NCI-H2081 (cell line): ENCODE measurements at places on chromosomes 1 and 21.

DNA sequence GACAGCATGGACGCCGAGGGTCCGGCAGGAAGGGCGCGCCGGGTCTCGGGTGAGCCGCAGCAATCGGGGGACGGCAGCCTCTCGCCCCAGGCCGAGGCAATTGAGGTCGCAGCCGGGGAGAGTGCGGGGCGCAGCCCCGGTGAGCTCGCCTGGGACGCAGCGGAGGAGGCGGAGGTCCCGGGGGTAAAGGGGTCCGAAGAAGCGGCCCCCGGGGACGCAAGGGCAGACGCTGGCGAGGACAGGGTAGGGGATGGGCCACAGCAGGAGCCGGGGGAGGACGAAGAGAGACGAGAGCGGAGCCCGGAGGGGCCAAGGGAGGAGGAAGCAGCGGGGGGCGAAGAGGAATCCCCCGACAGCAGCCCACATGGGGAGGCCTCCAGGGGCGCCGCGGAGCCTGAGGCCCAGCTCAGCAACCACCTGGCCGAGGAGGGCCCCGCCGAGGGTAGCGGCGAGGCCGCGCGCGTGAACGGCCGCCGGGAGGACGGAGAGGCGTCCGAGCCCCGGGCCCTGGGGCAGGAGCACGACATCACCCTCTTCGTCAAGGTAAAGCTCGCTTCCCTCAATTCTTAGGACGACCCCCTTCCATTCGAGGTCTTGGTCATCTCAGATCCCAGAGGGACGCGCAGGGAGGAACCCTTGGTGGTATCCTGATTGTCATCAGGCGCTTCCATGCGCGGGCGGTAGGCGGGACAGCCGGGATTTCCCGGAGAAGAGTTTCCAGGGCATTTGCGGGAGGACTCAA, 1.6 kb downstream of the CLIC6 start:
- no peak for DNase-seq

DNA sequence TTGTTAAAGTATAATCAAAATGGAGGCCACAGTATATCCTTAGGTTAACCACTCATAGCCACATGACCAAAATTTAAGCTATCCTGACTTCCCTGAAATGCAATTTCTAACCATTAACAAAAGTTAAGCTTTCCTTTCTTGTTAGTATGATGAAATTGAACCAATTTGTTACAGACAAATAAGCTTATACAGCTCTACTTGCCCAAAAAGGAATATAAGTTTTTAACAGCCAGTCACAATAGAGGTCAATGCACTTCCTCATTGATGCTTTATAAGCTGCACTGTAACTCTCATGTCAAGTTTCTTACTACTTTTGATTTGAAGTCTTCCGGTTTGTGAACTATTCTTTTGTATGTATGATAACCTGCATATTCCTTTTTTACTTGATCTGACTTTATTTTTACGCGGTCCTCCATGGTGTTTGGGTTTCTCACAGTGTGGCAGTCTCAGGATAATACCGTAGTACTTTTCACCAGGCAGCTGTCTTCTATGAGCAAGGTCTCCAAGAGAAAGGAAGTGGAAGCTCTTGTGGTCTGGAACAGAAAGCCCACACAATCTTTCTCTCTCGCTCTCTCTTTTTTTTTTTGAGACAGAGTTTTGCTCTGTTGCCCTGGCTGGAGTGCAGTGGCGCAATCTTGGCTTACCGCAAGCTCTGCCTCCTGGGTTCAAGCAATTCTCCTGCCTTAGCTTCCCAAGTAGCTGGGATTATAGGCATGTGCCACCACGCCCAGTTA, 331.6 kb downstream of the SRGAP2C start:
- no peak for DNase-seq

- DNase-seq: peak; percentile 95
These were observed 710 bp upstream of the HYI start for GRCh38 chr1:43454270-43455011.

DNA sequence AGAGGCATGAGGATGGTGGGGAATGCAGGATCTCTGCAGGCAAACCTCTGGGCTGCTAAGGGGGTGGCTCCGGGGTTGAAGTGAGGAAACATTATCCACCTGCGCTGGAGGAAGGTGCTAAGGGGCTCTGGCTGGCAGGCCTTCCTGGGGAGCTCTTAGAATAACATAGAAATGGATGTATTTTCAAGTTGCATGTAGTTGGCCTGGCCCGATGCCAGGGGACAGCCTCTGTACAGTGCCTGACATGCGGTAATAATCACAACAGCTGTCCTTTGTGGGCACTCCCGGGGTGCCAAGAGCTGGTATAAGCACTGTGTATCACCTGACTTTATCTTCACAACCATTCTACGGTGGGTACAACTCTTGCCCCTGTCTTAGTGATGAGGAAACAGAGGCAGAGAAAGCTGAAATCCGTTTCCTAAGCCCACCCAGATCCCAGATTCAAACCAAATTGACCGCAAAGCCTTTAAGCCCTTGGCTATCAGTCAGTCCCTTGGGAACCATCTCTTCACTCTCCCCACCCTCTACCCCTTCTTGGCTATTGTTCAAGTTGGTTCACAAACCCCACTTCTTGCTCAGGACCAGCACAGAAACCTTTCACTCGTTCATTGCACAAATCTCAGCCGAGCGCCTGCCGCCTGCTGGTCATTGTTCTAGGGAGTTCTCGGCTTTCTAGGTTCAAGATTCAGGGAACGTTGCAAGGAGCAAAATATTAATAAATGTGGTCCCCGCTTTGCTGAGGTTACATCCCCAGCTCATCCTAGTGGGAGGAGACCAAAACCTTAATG, 30.9 kb downstream of the PADI4 start:
- no peak for DNase-seq

- DNase-seq: no peak
These were observed 42.0 kb upstream of the COL6A2 start for GRCh38 chr21:46055863-46056281.

DNA sequence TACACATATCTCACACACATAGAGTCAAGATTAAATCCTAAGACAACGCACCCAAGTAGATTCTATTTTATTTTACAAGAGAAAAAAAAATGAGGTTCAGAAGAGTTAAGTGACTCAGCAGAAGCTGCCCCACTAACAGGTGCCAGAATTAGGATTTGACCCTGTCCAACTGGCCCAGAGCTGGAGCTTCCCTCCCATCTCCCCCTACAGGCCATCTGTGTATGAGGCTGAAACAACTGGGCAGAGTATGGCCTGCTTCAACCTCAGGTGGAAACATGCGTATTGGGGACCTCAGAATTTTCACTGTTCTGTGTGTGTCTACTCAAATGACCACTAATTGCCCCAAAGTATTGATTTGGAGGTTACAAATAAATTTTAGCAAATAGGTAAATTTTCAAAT, 29.9 kb downstream of the PSMG1 start:
- DNase-seq: no peak

GRCh38 chr1:42736152-42736551, 3.9 kb downstream of the CLDN19 start:
- DNase-seq: no peak

DNA sequence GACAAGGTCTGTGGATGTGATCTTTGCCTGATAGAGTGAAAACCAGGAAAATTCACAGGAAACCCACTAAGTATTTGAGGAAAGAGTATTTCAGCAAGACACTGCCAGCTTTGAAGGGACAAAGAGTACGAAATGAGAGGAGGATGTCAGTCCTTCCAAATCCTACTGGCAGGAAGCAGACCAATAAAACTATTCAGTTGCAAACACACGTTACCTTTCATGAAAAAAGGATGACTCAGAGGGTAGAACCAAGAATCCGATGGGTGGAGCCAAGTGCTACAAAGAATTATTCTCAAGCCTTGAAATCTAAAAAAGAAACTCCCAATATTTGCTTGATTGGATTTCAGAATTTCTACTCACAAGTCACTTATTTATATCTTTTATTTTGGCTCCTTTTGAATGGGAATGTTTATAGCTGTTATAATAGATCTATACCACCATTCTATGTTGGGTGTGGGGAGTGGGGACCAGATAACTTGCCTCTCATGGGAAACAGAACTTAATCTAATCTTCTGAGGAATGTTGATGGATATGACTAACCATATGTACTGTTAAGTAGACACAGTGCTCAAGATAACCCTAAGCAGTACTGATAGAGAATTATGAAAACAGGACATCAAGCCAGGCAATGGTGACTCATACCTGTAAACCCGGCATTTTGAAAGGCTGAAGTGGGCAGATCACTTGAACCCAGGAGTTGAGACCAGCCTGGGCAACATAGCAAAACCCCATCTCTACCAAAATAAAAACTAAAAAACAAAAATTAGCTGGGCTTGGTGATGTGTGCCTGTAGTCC, 19.3 kb upstream of the HEATR1 start:
- no peak for DNase-seq

DNA sequence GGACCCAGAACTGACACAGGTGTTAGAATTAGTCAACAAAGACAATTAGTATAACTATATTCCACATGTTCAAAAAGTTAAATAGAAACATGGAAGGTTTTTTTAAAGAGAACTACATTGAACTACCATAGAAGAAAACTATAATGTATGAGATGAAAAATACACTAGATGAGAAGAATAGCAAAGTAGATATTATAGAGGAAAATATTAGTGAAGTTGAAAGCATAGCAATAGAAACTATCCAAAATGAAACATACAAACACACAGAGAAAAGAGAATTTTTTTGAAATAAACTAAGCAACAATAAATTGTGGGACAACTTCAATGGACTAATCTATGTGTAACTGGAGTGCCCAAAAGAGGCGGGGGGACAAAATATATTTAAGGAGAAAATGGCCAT, 8.0 kb upstream of the HEATR1 start:
- DNase-seq: no peak

- no peak for DNase-seq
These were observed 7.1 kb downstream of the GLIS1 start for GRCh38 chr1:53731779-53732305.

GRCh38 chr1:240683576-240683975, 71.6 kb upstream of the GREM2 start:
- DNase-seq: no peak

DNA sequence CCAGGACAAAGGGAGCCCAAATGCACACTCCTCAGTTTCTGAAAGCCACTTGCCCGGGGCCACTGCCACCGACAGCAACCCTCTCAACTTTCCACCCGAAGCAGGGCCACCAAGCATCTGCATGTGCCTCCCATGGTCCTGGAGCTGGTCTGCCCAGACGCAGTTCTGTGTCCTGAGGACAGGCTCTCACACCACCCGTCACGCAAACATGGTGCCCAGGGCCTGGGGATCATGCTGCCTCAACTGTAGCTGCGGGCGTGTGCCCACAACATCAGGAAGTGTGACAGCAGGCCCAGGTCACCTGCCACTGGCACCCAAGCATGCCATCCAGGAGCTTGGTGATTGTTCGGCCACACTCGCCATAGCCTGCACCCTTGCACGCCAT, 14.4 kb downstream of the GBP1 start:
- no peak for DNase-seq

DNA sequence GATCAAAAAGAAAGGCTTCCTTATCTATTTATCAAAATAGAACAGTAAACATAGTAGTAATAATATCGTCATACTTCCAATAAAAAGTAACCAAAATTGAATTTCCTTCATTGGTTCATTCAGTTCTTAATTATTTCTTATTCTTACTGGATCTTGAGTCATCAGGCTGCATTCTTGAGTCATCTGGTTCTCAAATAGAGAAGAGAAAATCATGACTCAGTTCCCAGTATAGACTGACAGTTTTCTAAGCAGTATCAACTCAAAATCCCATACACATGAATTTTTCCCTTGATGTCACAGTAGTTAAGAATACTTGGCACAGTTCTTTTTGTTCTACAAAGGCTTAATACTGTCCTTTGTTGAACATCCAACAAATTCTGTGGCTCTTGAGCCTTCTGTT, 626.9 kb upstream of the ADGRL4 start:
- DNase-seq: no peak

- no peak for DNase-seq
These were observed 45.5 kb downstream of the UCHL5 start for GRCh38 chr1:193013707-193014106.

DNA sequence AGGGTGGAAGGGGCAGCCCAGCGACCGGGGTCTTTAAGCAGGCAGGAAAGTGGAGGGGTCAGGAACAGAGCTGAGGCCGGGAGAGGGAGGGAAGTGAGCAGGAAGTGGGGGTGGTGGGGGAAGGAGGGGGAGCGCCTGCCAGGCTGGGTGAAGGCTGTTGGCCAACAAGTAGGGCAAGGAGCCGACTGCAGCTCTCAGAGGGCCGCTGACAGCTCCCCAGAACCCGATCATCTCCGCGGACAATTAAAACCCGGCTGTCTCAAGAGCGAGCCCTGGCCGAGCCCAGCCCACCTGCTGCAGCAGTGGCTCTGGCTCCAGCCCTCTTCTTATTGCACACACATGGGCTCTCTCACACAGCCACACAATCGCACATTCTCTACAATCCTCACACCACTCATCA, 51.6 kb downstream of the GRIK3 start:
- DNase-seq: no peak

- no peak for DNase-seq
These were observed 346.9 kb downstream of the PBX1 start for GRCh38 chr1:164905869-164906268.

GRCh38 chr1:217275655-217276398, 355.1 kb downstream of the GPATCH2 start:
- no peak for DNase-seq

GRCh38 chr1:61157468-61157987, 75.2 kb downstream of the NFIA start:
- DNase-seq: no peak

DNA sequence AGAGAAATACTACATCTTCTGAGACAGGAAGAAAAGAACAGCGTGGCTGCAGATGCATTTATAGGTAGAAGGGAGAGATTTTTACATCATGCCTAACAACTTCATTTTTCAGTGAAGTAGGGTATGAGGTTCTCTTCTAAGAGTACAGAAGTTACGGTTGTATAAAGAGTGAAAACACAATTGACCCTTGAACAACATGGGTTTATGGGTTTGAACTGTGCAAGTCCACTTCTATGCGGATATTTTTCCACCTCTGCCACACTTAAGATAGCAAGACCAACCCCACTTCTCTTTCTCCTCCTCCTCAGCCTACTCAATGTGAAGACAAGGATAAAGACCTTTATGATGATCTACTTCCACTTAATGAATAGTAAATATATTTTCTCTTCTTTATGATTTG, 64.5 kb downstream of the RPAP2 start:
- no peak for DNase-seq

- DNase-seq: no peak
These were observed 248.0 kb downstream of the RHOU start for GRCh38 chr1:228983231-228983660.

GRCh38 chr1:233094691-233095090, 144.3 kb downstream of the NTPCR start:
- DNase-seq: no peak

- no peak for DNase-seq
These were observed 672.6 kb upstream of the NEGR1 start for GRCh38 chr1:72954943-72955342.
